ENCODE measurements at places on chromosomes 16 and 17. TPM values are rescaled to one million over a fixed set of nuclear protein-coding genes. Genes with fewer than 3 reads are reported as not detected.

ABR gene
- 155 TPM for total RNA-seq

- no peaks in the 10 kb centered on the region for H3K27me3 ChIP-seq
- H3K36me3 ChIP-seq, result no peaks in the 10 kb centered on the region
- no peak overlapping the region for H3K4me3 ChIP-seq
These were observed 74.8 kb upstream of the SMURF2 start for GRCh38 chr17:64736804-64737492.

GLTPD2 gene
- total RNA-seq, result not detected

GRCh38 chr16:58176608-58177352 is 21.1 kb downstream of the CSNK2A2 start:
- DNase-seq, result no peak
- H3K4me1 ChIP-seq, result peaks cover 12% of the 10 kb centered on the region
- no peaks in the 10 kb centered on the region for H3K27me3 ChIP-seq
- H3K4me3 ChIP-seq, result no peak overlapping the region
- peak overlapping the region; percentile 31 for H3K27ac ChIP-seq

DNA sequence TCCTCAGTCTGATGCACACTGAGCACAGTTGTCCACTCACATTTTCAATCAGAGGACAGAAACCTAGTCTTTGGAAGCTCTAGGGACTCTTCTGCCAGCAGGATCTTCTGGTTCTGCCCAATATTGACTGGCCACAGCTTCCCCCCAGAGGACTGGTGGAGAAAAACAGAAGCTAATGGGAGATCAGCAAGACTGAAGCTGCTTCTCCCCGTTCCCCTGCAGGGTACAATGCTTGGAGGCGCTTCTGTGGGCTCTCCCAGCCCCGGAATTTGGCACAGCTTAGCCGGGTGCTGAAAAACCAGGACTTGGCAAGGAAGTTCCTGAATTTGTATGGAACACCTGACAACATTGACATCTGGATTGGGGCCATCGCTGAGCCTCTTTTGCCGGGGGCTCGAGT is 10.3 kb downstream of the EPX start:
- DNase-seq, result no peak
- no peak overlapping the region for H3K4me3 ChIP-seq
- no peak overlapping the region for H3K27ac ChIP-seq
- H3K27me3 ChIP-seq, result peaks cover 3% of the 10 kb centered on the region
- H3K4me1 ChIP-seq, result no peaks in the 10 kb centered on the region

DNA sequence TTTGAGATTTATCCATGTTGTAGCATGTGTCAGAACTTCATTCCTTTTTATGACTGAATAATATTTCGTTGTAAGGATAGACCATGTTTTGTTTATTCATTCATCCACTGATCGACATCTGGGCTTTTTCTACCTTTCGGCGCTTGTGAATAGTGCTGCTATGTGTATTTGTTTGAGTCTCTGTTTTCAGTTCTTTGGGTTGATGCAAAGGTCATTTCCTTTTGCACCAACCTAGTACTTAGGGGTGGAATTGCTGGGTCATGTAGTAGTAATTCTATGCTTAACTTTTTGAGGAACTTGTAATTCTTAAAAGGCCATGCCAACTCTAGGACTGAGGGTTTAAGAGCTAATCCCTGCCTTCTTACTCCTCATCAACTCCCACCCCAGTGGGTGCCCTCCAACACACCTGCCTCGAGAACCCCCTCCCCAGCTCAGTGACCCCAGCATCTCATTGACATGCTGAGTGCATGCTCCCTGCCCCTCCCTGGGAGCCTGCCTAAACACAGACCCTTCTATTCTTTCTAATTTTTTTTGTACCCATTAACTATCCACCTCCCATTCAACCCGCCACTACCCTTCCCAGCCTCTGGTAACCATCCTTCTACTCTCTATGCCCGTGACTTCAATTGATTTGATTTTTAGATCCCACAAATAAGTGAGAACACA is 51.2 kb downstream of the ABAT start:
- H3K4me3 ChIP-seq, result no peak overlapping the region
- DNase-seq, result no peak
- H3K36me3 ChIP-seq, result no peaks in the 10 kb centered on the region

DNA sequence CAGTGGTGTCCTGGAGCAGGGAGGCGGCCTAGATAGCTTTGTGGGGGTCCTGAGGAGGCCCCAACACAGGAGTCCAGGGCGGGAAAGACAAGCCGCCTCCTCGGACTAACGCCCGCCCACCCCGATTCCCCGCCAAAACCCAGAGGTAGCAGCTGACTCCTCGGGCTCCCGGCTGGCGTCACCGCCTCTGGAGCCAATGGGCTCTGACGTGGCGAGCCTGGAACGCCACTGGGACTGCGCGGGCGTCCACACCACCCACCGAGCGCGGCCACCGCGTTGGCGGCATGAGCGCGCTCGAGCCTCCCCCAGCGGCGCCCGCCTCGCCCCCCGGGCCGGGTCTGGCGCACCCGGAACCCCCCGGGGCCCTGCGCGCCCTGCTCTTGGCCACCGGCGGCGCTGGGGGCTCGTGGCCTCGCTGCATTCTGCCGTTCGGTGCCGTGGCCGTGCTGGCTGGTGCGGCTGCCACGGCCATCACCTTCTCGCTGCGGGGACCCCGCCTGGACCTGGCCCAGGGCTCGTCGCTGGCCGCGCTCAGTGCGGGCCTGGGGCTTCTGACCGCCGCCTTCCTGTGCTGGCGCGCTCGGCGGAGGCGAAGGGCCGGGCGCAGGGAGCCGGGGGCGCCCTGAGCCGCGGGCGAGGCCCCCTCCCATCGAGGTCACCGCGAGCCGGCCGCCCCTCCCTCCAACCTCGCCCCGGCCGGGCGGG is 3.4 kb upstream of the NTN3 start:
- peaks cover 33% of the 10 kb centered on the region for H3K27me3 ChIP-seq
- H3K36me3 ChIP-seq, result no peaks in the 10 kb centered on the region
- H3K4me3 ChIP-seq, result no peak overlapping the region
- H3K4me1 ChIP-seq, result peaks cover 27% of the 10 kb centered on the region
- H3K27ac ChIP-seq, result no peak overlapping the region
- no peak for DNase-seq

TOP2A gene
- total RNA-seq, result 2.0 TPM

- H3K27me3 ChIP-seq, result no peaks in the 10 kb centered on the region
- no peaks in the 10 kb centered on the region for H3K4me1 ChIP-seq
- no peak overlapping the region for H3K4me3 ChIP-seq
- DNase-seq, result no peak
These were observed 476.5 kb downstream of the TMEM114 start for GRCh38 chr16:8113843-8114242.

DNA sequence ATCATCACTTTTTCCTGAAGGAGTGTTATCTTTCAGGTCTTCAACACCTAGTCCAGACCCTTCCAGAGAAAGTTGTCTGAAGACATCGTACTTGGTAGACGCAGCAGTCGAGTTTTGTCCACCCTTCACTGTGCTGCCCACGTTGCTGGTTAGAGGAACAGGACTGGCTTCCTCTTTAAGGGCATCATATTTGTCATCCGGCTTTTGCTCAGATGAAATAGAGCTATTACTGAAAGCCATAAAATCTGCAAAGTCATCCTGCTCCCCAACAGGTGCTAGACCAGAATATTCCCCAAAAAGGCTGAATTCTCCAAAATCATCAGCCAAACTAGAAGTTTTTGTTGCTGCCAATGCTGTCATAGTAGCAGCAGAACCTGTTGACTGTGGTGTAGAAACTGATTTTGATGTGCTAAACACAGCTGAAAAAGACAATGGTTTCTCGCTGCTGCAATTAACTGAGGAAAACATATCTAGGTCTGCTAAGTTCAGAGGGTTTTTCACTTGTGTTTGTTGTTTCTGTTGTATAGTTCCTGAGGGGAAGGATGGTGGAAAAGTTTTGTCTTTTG is 55.7 kb downstream of the SYNRG start:
- H3K4me1 ChIP-seq, result no peaks in the 10 kb centered on the region
- peaks cover 71% of the 10 kb centered on the region for H3K36me3 ChIP-seq
- H3K27ac ChIP-seq, result no peak overlapping the region
- no peak for DNase-seq
- no peak overlapping the region for H3K4me3 ChIP-seq

DNA sequence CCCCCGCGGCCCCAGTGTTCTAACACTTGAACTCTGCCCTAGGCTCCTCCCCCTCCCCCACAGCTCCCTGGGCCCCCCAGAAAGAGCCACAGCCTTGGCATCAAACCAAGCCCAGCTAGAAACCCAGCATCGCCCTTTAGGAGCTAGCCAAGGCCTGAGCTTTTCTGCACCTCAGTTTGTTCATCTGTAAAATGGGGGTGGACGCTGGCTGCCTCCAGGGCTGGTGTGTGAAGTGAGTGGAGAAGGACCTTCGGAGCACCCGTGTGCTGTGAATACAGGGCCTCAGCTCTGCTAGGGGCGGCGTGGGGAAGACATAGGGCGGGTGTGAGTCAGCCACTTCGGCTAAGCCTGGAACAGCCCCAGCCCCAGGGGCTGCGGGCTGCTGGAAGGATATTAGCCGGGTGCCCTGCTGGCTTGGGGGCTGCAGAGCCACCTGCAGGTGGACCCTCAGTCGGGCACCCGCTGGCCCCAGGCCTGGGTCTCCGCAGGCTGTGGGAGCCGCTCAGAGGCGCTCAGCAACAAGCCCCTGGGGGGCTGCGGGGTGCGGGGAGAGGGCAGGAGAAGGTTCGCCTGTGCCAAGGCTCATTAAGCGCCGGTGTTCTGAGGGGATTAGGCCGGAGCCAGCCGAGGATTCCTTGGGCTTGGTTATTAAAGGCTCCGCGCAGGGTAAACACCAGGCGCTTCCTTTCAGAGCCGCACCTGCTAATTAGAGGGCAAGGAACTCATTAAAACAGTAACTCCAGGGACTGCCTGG is 217.0 kb upstream of the CIBAR2 start:
- H3K4me1 ChIP-seq, result peaks cover 6% of the 10 kb centered on the region
- no peak overlapping the region for H3K27ac ChIP-seq
- H3K36me3 ChIP-seq, result no peaks in the 10 kb centered on the region
- H3K4me3 ChIP-seq, result no peak overlapping the region

DNA sequence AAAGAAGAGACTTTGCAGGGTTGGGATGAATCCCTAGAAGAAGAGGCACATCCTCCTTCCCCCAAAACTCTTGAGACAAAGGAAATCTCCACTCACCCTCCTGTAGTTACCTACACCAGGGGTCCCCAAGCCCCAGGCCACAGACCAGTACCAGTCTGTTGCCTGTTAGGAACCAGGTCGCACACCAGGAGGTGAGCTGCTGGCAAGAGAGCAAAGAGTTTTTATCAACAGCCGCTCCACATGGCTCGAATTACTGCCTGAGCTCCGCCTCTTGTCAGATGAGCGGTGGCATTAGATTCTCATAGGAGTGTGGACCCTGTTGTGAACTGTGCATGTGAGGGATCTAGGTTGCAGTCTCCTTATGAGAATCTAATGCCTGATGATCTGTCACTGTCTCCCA is 98.9 kb downstream of the CCT6B start:
- no peaks in the 10 kb centered on the region for H3K36me3 ChIP-seq
- DNase-seq, result no peak
- no peaks in the 10 kb centered on the region for H3K27me3 ChIP-seq
- H3K4me1 ChIP-seq, result no peaks in the 10 kb centered on the region
- H3K27ac ChIP-seq, result no peak overlapping the region
- no peak overlapping the region for H3K4me3 ChIP-seq

GRCh38 chr17:9470171-9470570 is 105.4 kb downstream of the STX8 start:
- peaks cover 30% of the 10 kb centered on the region for H3K4me1 ChIP-seq
- H3K27me3 ChIP-seq, result no peaks in the 10 kb centered on the region
- DNase-seq, result peak; percentile 55

PITPNC1 gene
- total RNA-seq, result 185 TPM

PNMT gene
- 2.2 TPM for total RNA-seq

- no peak overlapping the region for H3K27ac ChIP-seq
- peaks cover 3% of the 10 kb centered on the region for H3K36me3 ChIP-seq
- H3K27me3 ChIP-seq, result no peaks in the 10 kb centered on the region
- no peak overlapping the region for H3K4me3 ChIP-seq
- no peak for DNase-seq
These were observed 16.8 kb downstream of the PRPSAP1 start for GRCh38 chr17:76336756-76337412.

DNA sequence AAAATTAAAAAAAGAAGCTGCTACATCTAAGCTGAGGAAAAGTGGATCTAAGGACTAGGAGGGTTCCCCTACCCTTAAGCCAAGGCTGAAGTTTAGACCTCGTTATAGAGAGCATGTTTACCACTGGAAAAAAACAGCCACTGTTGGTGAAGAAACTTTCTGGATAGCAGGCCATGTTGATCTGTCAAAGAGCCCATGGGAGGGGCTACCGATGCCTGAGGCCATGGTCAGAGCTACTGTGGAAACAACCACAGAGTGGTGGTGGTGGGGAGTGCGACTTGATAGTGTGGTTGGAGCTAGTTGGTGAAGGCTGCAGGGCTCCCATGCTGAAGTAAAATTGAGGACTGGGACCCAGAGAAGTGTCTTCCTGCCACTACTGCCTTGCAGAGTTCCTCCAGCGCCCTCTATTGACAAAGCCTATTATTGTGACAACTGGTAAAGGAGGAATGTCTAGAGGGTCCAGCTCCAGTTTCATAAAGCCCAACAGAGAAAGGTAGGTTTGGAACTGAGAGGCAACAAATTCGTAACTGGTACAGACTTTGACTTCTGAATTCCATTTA is 12.7 kb upstream of the FAM20A start:
- H3K27ac ChIP-seq, result no peak overlapping the region
- H3K27me3 ChIP-seq, result peaks cover 3% of the 10 kb centered on the region
- H3K4me1 ChIP-seq, result no peaks in the 10 kb centered on the region

SLC22A31 gene
- total RNA-seq, result 0.75 TPM

DNA sequence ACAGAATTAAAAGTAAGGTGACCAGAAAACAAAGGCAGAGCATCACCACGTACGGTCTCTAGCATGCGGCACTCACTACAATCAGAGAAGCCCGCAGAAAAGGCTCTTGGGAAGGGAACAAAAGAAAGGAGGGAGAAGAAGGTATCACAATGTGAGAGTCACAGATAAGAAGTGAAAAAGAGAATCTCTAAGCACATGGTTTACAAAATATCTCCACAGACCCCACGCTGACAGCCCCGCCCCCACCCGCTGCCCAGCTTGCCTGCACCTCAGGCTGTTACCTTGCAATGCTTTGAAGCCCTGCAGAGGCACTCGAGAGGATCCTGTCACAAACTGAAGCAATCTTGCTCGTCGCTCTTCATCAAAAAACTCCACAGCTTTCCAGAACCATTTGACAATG is 40.5 kb downstream of the CEP95 start:
- H3K36me3 ChIP-seq, result peaks cover 74% of the 10 kb centered on the region
- no peak overlapping the region for H3K4me3 ChIP-seq
- no peak overlapping the region for H3K27ac ChIP-seq

- no peaks in the 10 kb centered on the region for H3K4me1 ChIP-seq
- DNase-seq, result no peak
- no peak overlapping the region for H3K4me3 ChIP-seq
- H3K27ac ChIP-seq, result no peak overlapping the region
These were observed 10.2 kb upstream of the LRRC37B start for GRCh38 chr17:31997005-31997404.

Measured in natural killer cell (primary cell).